Anterior cingulate cortex (tissue), 58 donors: ENCODE measurements at places on chromosomes 5 and 9.

DNA sequence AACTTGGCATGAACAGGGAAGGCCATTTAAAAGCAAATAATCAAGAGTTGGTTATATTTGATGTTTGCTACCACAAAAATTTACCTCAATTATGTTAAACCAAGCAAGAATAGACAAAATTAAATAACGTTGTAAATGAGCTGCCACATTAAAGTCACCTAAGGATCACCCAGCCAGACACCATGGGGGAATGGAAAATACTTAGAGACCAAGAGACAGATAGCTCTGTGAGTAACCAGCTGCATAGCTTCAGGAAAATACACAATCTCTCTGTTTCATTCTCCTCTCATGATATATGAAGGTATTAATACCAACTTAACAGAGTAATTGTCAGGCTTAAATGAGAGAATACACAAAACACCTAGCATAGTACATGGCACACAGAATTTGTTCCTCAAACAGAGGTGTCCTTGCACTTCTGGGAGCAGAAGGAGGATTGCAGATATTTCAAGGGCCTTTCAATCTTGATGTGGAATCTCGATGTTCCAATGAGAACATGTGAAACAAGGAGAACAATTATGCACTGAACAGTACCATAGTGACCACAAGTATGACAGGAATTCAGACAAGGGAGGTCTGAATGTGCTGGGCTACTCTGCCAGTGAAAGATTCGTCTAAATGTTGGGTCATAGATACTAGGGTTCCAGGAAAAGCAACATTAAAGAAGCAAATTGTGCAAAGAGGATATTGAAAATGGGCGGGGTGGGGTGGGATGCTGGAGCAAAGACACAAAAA lies 18.6 kb downstream of the JAKMIP2 start:
- no peak for DNase-seq

GRCh38 chr5:134240421-134240962 lies 14.6 kb upstream of the PPP2CA start:
- no peak for DNase-seq

- no peak for DNase-seq
Observed at GRCh38 chr5:73336366-73336765, 112.2 kb downstream of the FOXD1 start.

DNA sequence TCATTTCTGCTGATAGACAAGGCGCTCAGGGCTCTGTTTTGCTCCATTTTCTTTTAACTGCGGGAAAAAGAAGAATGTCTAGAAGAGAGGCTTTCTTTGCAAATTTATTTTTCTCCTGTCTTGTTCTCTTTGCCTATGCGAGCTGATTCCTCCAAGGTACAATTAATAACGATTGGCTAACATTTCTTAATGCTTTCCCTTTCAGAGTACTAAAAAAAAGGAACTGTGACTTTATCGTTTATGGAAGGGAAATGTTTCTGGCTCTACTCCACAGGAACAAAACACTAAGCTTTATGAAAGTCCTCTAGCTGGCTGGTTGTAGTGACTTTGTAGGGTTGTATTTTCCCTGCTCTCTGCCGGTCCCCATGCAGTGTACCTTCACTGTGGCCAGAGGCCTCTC lies 11.7 kb downstream of the NSG2 start:
- no peak for DNase-seq

DNA sequence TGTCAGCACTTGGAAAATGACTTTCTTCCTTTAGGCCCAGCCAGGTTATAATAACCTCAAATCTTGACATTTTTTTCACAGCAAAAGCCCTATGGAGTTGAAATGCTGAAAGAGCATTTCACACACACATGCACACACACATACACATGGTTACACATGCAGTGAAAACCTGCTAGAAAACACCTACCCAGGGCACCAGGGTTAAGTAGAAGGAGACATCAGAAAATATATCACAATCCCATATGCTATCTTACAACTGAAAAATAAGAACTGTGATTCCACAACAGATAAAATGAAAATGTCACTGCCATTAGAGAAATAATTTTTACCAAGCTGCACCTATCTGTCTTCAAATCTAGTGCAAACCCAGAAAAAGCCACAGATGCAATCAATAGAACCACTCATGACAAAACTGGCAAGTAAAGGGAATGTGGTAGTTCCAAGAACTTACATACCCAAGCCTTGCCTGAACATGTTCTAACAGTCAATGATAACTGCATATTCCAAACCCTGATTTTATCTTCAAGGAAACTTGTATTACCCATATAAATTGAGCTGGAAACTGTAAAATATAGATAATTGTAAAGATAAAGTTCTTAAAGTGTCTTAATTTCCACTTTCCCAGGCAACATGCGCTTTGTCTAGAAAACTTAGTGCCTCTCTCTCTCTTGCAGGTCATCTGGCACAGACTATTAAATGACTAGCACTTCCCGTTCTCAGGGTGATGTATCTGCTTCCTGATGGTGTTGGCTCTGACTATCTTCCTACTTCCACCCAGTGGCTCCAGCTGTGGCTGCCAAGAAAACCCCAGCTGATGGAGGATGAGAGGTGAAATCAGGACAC lies 250.2 kb upstream of the PTGER4 start:
- DNase-seq: no peak

DNA sequence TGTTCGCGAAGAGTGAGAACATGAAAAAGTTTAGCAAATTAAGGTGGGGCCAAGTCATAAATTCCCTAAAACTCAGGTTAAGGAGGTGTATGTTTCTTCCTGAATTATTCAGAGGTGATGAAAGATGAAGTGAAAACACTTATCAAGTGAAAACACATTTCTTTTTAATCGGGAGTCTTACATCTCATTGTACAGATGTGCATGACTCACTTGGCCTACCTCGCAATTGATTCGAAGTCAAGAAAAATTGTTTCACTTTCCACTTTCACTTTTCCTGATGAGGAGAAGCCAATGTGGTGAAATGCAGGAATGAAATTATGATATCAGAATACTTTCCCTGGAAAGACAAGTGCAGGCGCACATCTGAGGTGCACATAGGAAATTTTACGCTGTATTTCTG lies 78.7 kb downstream of the SLC25A46 start:
- DNase-seq: no peak

GRCh38 chr9:82131072-82131471 lies 142.5 kb downstream of the SPATA31D1 start:
- DNase-seq: no peak

DNA sequence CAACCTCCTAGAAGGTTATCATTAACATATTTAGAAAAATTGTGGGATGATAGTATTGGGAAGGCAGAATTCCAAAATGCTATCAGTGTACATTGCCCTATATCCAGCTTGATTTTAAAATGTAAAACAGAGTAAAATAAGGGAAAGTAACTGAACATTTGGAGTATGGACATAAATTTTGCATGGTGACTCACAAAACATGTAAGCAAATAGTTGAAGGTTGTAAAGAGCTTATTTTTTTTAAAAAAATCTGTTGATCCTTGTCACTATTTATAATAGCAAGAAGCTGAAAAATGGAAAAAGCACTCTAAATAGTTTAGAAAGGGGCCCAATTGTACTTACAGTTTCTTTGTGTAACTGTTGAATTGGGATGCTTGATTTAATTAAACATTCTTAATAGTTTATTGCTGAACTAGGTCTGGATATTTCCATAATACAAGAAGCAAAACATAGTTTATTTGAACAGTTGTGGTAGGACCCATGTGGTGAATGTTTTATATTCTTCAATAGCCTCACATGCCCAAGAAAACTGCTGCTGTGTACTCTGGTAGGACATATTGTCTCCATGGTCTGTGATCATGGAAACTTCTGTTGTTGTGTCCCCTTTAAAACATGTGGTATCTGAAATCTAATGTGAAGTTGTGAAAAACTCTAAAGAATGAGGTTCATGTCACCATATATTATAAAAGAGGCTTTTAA lies 82.4 kb downstream of the NNT start:
- no peak for DNase-seq

- no peak for DNase-seq
Observed at GRCh38 chr9:5578698-5579085, 50.2 kb upstream of the RIC1 start.

GRCh38 chr5:112663146-112663545 lies 74.5 kb upstream of the APC start:
- DNase-seq: no peak

DNA sequence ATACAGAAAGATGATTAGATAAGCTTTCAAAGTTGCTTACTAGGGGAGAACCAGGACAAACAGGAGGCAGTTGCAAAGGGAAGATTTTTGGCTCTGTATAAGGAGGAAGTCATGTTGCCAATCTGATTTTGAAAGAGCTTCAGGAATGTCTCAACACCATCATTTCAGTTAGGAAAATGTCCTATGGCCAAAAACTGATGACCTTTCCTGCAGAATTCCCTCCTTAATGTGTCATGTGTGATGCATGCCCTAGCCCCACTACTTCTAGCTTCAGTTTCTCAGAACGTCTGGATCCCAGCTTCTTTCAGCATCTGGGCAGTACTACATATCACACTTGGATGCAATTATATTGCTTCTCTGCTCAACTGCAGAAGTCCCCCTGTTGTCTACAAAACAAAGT lies 211.5 kb upstream of the NREP start:
- DNase-seq: no peak

- DNase-seq: no peak
Observed at GRCh38 chr5:174741352-174741751, 17.0 kb downstream of the MSX2 start.

DNA sequence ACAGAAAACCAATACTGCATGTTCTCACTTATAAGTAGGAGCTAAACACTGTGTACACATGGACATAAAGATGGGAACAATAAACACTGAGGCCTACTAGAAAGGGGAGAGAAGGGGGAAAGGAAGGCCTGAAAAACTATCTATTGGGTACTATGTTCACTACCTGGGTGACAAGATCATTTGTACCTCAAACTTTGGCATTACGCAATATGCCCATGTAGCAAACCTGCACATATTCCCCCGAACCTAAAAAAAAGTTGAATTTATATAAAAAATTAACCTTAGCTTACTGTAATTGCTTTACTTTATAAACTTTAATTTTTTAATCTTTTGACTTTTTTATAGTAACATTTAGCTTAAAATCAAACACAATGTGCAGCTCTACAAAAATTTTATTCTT lies 237.6 kb upstream of the ATP10B start:
- no peak for DNase-seq

- DNase-seq: no peak
Observed at GRCh38 chr5:55409775-55410174, 102.0 kb downstream of the MTREX start.

DNA sequence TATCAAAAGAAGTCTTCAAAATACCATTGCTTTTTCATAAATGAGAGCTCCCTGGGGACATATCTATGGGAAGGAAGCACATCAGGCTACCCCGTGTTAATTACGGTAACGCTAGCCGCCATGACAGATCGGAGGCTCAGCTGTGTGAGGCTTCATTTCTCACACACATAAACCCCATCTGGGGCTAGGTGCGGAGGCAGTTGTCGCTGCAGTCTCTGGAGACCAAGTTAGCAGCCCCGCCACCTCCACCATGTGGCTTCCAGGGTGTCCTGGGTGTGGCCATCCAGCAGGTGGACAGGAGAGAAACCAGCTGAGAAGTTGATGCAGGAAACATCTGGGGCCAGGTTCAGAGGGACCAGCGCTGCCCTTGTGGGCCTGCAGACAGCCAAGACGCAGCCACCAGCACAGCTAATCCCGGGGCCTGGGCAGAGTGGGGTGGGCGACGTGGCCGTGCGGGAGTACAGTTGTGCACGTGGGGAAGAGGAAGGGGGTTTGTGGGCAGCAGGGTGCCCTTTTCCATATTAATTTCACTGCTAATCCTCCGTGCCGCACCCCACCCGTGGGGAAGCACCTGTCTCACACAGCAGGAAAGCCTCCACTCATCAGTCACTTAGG lies 426.5 kb downstream of the IRX1 start:
- no peak for DNase-seq

DNA sequence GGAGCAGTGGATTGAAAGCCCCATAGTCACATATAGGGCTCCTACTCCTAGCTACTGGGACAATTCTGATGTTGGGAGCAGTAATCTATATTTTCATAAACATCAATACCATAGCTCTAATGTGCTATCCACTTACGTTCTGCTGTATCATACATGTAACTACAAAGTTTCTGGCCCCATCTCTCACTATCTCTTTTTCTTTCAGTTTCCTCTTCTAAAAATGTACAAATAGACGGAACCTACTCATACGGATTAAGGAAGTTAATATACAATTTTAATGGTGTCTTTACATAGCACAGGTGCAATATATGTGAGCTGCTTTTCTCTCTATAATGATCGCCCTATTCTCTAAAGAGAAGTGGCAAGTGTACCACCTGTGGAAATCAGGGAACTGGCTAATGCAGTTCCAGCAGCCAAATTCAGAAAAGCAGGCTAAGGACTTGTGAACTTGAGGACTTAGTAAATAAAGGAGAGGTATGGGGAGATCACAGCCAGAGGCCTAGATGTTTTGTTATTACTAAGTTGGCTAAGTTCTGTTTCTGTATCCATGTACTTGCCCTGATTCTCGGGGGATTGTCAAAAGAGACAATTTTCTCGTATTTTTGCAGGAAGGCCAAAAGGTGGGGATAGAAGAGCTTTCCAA lies 1021.9 kb downstream of the CDH12 start:
- no peak for DNase-seq

DNA sequence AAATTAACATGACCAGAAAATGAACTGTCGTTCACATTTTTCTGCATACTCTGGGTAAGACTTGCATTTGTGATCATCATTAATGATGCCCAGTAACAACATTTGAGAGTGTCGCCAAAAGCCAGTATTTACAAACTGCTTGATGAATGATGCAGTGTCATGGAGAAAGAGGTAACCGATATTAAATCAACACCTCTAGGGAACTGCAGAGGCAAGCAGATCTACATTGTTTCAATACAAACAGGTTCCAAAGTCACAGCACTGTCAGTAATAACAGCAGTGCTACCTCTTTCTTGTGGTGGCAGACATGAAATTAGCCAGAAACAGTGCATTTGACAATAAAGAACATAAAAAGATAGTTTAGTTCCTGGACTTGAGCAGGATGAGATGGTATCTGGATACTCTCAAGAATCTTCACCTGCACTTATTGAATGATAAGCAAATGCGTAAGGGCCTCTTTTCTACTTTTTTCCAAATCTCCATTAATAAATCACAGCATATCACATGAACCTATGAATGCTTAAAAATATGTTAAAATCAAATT lies 456.6 kb downstream of the ARHGEF28 start:
- DNase-seq: no peak

DNA sequence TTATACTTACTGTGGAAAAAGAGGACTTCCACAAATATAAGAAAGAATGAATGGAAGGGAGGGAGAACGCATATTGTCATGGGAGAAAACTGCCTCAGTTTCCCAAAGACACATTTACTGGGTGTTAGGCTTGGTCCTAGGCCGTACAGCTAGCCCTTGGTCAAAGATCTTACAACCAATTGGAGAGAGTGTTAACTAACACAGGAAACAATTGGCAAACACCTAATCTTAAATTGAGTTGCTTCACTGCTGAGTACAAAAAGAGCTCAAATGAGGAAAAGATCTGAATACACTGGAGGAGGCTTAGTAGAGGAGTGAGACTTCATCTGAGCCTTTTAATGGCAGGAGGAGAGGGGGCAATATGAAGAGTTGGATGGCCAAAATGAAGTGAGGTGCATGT lies 161.7 kb downstream of the GLIS3 start:
- no peak for DNase-seq

- no peak for DNase-seq
Observed at GRCh38 chr5:58135571-58136335, 324.1 kb downstream of the PLK2 start.

GRCh38 chr5:64622991-64623390 lies 67.3 kb upstream of the SHISAL2B start:
- DNase-seq: no peak

- DNase-seq: peak; percentile 20
Observed at GRCh38 chr5:141913560-141914198, 10.0 kb upstream of the DELE1 start.

GRCh38 chr9:130680836-130681768 lies 12.5 kb upstream of the EXOSC2 start:
- DNase-seq: peak; percentile 31

- DNase-seq: no peak
Observed at GRCh38 chr5:1729641-1730486, 69.8 kb downstream of the MRPL36 start.
